ENCODE measurements at places on chromosomes 6 and 20.

GRCh38 chr6:6586671-6587526 is 1.6 kb upstream of the LY86 start:
- DNase-seq: no peak

DNA sequence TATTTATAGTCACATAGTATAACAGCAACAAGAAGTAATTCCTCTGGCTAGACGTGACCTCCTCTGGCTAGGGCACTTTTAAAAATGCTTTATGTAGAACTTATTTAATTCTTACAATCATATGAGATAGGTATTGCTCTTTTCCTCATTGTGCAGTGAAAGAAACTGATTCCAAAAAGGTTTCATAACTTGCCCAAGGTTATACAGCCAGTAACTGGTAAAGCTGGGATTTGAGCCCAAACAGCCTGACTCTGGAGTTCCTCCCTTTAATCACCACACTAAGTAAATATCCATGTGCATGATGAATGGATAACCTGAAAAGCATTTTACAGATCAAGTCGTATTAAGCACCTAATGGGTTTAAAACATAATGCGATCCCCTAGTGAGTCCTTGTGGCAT is 214.6 kb downstream of the PRL start:
- peak; percentile 79 for DNase-seq

DNA sequence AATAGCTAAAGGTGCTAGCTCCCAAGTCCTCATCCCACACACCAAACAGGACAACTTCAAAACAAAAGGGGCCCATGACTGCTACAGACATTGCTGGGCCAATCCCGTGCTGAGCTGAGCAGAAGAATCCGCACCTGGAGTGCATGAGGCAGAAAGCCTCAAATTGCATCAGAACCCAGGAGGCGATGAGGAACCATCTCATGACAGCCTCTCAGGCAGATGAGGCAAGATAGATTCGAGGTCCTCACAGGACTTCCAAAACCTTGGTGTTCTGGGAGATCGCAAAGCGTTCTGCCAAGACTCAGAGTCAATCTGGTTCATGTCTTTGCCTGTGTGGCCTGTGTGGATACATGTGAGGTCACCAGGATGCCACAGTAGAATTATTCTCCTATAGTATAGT is 32.8 kb upstream of the SSTR4 start:
- DNase-seq: no peak

GRCh38 chr20:55094353-55094861 is 619.0 kb downstream of the DOK5 start:
- no peak for DNase-seq

GRCh38 chr6:26593278-26594130 is 3.2 kb upstream of the ABT1 start:
- DNase-seq: no peak

DNA sequence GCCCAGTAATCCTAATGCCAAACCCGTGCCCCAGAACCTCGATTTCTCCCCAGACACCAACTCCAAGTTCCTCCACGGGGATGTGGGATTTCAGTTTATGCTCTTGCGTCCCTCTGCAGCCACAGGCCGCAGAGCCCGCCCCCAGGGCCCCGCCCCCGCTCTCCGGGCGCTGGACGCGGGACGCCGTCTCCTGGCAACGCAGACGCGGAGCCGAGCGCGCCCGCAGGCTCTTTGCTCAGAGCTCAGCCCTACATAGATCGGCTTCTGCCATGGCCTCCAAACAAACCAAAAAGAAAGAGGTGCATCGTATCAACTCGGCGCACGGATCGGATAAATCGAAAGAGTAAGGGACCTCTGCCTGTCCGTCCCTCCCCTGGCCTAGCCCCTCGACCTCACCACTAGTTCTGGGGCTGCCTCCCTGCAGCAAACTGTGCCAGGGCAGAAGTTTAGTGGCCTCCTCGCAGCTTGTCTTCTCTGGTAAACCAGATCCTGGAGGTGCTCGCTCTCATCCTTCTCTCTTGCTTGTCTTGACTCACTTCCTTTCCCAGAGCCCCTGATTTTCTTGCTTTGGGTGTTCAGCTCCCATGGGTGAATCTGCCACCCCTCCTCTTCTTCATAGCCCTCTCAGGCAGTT is at the start of gene ADGB:
Gene ADGB (plus strand): TSS at position 201 of the 634 bp plus-strand sequence. CDS start 69 bp downstream, at position 270.
- DNase-seq: peak; percentile 27

DNA sequence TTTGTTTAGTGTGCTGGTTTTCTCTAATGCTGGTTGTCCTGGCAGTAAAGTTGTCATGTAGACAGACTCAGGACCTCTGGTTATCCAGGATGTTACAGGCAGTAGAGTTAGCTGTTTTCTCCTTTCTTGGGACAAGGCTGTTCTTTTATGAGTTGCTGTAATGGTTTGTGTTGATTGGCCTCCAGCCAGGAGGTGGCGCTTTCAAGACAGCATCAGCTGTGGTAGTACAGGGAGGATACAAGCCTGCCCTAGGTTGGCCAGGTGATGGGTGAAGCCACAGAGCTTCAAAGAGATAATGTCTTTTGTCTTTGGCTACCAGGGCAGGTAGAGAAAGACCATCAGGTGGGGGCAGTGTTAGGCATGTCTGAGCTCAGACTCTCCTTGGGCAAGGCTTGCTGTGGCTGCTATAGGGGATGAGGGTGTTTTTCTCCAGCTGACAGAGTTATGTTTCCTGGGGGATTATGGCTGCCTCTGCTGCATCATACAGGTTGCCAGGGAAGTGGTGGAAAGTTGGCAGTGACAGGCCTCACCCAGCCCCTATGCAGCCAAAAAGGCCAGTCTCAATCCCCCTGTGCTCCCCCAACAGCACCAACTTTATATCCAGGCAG is 127.2 kb upstream of the TAB2 start:
- DNase-seq: peak; percentile 9

GRCh38 chr6:141056945-141057625 is 1075.6 kb upstream of the GJE1 start:
- DNase-seq: peak; percentile 70

GRCh38 chr20:37661519-37661918 is 32.3 kb upstream of the CTNNBL1 start:
- no peak for DNase-seq

DNA sequence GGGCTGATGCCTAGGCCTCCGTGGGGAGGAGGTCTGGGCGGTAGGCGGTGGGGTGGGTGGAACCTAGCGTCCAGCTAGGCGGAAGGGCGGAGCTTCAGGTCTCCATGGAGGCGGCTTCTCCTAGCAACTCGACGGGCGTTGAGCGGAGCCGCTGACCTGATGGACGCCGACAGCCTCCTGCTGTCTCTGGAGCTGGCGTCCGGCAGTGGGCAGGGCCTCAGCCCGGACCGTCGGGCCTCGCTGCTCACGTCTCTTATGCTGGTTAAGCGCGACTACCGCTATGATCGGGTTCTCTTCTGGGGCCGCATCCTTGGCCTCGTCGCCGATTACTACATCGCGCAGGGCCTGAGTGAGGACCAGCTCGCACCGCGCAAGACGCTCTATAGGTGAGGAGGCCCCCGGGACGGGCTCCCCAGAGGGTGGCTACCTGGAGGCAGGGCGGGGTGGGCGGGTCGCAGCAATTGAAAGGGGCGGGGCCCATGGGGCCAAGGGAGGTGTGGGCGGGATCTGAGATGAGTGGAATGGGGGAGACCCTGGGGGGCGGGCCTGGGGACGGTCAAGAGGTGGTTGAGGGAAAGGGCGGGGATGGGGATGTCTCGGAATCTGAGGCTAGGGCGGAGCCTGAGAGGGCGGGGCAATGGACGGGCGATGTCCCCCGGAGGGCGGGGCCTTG is at the start of gene RSPH9:
Gene RSPH9 (plus strand): TSS at position 97 of the 673 bp plus-strand sequence. CDS start 63 bp downstream, at position 160.
- peak; percentile 63 for DNase-seq

- DNase-seq: no peak
These were observed 47.9 kb downstream of the FOXO3 start for GRCh38 chr6:108608453-108609275.

GRCh38 chr6:47419621-47420020 is 58.0 kb upstream of the CD2AP start:
- peak; percentile 19 for DNase-seq

DNA sequence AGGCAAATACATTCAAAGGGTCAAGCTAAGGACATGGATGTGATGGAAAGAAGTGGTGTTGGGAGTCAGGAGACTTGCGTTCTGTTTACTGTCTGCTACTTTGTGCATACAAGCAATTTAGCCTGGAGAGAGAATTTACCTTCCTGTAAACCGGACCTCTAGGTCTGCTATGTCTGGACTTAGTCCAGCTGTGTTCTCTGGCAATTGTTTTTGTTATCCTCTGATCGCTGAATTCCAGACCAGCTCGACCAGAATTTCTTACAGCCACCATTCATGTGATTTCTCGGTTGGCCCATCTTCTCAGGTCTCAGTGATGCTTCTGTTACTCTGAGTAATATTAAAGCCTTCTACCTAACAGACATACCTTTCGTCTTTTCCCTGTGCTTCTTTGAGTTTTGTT is 75.2 kb downstream of the LRRC1 start:
- no peak for DNase-seq

GRCh38 chr6:123467392-123467791 is 169.4 kb downstream of the TRDN start:
- DNase-seq: no peak

- peak; percentile 91 for DNase-seq
These were observed 16.6 kb upstream of the FBXO9 start for GRCh38 chr6:53048431-53049195.

- DNase-seq: no peak
These were observed 17.9 kb downstream of the LAMP5 start for GRCh38 chr20:9532069-9532838.

- DNase-seq: no peak
These were observed 288.5 kb downstream of the PRL start for GRCh38 chr6:22008248-22008836.

DNA sequence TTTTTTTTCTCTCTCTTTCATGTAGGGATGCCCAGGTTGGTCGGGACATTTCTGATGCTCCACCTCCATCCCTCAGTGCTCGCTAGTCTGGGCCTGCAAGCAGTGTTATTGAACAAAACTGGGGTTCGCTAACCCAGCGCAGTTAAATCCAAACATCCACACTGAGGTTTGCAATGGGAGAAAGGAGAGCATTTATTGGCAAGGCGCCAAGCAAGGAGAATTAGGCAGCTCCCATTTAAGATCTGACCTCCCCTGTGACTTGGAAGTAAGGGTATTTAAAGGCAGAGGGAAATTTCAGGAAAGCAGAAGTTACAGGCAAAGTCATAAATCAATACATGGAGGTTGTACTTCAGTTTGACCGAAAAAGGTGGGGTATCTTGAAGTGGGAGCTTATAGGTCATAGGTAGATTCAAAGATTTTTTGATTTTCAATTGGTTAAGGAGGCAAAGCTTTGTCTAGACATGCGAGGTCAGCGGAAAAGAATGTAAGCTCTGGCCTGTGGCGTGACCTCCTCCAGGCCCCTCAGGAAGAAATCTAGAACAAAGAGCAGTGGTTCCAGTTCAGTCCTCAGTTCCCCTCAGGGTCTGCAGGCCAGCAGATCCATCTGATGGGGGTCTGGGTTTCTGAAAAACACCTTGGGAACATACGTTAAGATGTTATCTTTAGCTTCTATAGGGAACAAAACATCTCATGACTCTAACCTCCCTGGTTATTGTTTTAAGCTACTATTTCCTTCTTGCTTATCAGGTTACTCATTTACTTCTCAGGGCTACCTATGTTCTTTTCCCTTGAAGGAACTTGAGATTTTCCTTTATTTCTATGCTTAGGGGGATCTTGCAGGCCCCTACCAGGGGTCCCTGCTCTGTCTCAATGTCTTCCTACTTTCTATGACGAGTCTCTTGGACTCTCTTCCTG is 66.0 kb upstream of the KIF16B start:
- no peak for DNase-seq

GRCh38 chr20:42419814-42420532 is 769.7 kb downstream of the PTPRT start:
- no peak for DNase-seq

DNA sequence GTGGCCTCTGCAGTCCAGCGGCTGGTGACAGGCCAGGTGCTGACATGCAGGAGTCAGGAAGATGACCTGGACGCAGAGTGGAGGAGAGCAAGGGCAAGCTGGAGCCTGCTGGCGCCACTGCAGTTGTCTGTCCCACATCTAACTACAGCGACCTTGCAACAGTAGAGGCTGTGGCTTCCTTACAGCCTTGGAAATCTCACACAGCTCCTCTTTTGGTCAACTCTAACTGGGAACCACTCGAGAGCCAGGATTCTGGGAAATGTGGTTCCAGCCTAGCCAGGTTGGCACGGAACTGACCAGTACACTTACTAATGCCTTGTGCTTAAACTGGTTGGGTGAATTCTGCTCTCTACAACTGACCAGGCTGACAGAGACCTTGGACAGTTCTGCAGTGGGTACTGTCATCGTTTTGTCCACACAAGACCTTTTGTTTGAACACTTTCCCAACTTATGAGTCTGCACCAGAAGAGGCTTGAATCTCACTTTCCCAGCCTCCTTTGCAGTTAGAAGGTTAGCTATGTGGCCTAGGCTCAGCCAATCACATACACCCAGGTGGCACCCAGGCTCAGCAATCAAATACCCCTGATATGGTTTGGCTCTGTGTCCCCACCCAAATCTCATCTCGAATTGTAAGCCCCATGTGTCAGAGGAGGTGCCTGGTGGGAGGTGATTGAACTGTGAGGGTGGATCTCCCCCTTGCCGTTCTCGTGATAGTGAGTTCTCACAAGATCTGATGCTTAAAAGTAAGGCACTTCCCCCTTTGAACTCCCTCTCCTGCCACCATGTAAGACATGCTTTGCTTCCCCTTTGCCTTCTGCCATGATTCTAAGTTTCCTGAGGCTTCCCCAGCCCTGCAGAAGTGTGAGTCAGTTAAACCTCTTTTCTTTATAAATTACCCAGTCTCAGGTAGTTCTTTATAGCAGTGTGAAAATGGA is 153.5 kb downstream of the ZMYND8 start:
- no peak for DNase-seq

- no peak for DNase-seq
These were observed 2.2 kb downstream of the SLC13A3 start for GRCh38 chr20:46648903-46649649.

- no peak for DNase-seq
These were observed 101.5 kb downstream of the SYCP2 start for GRCh38 chr20:59831916-59832270.

GRCh38 chr6:43203718-43204095 is 21.7 kb downstream of the CUL9 start:
- DNase-seq: no peak

- peak; percentile 56 for DNase-seq
These were observed 49.3 kb upstream of the SCAF8 start for GRCh38 chr6:154683756-154684523.
